Stimulated activated CD8-positive, alpha-beta memory T cell treated with anti-CD3 and anti-CD28 coated beads, Interleukin-4, amount 100 ng/mL, for 4 hours (primary cell): ENCODE measurements at places on chromosomes 13 and 19.

- no peak for DNase-seq
Measured at GRCh38 chr13:48539550-48539949, 6.7 kb upstream of the RCBTB2 start.

GRCh38 chr13:97548138-97548537, 114.2 kb downstream of the RAP2A start:
- no peak for DNase-seq

GRCh38 chr13:36126491-36126890, 4.7 kb downstream of the DCLK1 start:
- no peak for DNase-seq

DNA sequence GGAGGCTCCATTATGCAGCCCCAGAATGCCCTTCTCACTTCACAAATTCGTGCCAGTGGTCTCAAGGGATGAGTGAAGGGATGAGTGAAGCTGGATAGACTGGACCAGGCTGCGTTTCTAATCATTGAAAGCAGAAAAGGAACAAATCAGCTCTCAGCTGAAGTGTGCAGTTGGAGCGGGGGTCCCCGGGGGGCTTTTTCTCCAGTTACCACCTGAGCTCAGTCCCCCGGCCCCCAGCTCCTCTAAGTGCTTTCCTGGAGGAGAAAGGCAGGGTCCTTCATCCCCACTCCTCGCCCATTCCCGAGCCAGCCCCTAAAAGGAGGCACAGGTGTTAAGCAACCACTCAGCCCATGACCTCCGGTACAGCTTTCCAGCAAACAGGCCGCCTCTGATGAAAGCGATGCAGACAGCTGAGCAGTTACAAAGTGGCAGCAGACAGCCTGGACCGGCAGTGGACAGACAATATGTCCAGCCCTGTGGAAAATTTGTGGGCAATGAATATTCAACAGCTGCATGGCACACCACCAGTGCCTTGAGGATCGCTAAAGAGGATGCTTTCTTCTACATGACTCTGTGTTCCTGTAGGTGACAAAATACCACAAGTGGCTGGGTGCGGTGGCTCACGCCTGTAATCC, 110.7 kb upstream of the UBL3 start:
- DNase-seq, result no peak

DNA sequence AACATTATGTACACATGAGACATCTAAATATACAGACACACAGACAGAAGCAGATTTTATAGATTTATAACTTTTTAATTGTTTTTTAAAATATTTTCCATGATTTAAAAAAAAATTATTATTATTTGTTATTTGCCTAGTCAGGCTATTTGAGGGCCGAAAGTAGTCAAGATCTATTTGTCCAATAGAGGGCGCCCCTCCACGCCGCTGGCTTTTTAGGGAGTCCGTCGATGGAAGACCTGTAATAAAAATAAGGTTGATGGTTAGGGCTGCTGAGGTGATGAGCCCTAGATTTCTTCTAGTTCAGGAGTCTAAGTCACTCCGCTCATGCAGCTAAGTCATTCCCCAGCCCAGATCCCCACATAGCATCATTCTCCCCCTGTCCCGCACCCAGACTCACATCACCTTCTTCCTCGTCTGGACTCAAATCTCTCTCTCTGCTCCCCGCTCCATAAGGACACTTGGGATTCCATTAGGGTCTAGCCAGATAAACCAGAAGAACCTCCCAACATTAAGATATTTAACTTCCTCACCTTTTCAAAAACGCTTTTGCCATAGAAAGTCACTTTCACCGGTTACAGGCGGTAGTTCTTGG, 33.9 kb upstream of the CEACAM21 start:
- peak; percentile 65 for DNase-seq

DNA sequence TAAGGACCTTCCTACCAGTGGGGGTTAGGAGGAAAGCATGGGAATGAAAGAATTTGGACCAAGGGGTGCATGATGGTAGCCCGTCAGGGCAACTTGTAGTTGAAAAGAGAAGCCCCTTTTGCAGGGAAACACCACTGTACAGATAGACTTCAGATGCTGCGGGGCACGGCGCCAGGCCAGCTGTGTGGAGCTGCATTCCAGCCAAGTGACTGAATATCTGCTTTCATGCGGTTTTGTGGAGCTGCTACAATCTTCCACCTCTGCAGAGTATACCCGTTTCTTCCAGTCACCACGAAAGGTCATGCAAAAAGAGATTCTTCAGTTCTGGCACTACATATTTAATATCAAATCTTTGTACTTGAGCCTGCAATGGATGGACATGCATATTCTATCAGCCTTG, 104.7 kb downstream of the RGCC start:
- no peak for DNase-seq

DNA sequence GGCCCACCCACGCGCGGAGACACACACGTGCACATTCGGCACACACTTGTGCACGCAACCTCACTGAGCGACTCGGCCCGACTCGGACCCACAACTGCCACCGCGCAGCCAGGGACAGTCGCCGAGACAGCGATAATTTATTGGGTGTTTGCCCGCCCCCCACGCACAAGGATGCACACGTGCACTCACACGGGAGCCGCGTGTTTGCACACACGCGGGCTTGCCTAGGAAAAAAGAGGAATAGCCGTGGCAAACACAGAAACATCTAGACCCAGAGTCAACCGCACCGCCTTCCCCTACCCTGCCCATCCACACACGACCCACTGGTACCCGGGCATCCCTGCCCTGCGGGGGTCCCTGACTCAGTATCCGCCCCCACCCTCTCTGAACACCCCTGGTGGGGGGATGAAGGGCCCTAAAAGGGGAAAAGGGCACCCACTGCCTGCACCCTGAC, 1.1 kb upstream of the SSBP4 start:
- no peak for DNase-seq

GRCh38 chr13:37686501-37686900, 87.9 kb upstream of the POSTN start:
- DNase-seq, result no peak

- DNase-seq, result no peak
Measured at GRCh38 chr19:37975596-37976515, 68.8 kb downstream of the SIPA1L3 start.

DNA sequence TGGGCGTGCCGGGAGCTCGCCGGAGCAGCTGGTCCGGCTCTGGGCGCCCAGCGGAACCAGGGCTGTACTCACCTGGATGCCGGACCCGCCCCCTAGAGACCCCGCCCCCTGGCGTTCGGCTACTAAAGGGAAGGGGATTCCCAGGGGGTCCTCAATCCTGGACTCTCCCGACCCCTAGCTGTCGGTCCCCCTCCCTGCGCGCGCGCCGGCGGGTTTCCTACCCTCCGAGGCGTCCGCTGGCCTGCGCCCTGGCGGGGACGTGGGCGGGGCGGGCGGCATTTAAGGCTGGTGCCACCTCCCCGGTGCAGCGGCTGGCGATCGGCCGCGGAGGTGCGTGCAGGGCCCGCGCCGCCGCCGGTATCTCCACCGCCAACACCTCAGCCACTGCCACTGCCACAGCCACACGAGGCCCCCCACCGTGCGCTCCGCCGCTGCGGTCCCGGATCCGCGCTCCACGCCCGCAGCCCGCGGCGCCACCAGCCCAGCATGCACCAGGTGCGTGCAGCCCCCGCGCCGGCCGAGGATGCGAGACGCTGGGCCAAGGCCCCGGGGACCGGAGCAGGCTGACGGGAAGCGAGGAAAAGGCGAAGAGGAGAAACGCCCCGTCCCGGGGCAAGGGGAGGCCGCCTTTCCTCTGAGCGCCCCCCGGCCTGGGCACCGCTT, at the start of gene ATP12A:
TSS of gene ATP12A (plus strand) at position 151 of the 663 bp plus-strand sequence. CDS start at position 487, 336 bp downstream.
- no peak for DNase-seq

DNA sequence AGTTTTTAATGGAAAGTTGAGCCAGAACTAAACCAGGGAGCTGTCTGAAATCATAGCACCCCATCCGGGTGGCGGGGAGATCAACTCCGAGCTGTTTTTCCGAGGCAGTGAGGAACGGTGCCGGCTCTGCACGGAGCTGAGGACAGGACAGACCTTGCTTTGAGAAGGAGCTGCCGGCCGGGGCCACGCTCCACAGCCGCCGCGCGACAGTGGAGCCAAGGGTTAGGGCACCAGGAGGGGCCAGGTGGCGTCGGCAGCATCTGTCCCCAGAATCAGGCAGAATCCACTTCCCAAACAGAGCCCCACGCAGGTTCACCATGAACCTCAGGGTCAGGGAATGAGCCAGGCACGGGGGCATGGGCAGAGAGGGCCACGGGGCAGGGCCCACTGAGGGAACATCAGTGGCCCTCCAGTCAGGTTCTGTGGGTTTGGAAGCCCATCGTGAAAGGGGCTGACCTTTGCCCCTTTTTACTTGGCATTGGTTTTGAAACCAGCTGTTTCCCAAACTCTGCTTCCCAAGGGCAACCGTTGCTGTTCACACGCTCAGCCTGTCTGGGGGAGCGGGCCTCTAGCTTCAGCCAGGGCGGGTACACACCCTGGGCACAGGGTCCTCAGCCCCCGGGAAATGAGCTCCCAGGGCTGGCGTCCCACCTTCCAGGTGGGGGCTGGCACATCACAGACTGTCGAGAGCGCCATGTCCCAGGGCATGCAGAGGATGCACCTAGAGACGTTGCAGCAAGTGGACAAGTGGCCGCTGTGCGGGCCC, 18.1 kb downstream of the PEX11G start:
- DNase-seq, result no peak

- DNase-seq, result no peak
Measured at GRCh38 chr19:36093146-36093662, 17.7 kb upstream of the OVOL3 start.

DNA sequence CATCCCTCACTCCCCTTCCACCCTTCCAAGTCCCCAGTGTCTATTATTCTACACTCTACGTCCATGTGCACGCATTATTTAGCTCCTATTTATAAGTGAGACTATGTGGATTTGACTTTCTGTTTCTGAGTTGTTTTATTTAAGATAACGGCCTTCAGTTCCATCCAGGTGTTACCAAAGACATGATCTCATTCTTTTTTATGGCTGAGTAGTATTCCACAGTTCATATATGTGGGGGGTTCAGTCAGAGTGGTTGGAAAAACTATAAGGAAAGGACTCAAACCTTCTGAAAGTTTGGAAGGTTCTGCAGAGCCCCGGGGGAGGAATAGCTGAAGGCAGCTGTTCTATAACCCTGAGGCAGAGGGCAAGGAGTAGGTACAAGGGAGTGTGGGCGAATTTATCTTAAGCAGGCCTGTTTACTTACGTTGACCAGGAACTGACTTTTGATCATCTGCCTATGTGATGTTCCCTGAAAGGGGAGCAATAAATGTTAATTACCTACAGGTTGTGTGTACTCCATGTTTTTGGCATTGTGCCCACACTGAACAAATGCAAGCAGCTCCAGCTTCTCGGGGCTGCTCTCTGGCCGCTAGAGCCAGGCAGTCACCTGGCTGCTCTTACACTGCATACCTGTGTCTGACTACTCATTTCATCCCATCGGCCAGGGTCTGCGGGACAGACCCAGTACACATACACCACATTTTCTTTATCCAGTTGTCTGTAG, 13.5 kb upstream of the ADGRE1 start:
- no peak for DNase-seq

DNA sequence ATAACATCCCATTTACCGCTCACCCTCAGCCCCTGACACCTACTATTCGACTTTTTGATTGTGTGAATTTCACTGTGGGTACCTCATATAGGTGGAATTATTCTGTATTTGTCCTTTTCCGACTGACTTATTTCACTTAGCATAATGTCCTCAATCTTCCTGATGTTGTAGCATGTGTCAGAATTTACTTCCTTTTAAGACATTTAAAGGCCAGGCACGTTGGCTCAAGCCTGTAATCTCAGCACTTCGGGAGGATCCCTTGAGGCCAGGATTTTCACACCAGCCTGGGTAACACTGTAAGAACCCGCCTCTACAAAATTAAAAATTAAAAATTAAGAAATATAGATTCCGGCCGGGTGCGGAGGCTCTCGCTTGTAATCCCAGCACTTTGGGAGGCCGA, 13.0 kb downstream of the ZNF490 start:
- no peak for DNase-seq

DNA sequence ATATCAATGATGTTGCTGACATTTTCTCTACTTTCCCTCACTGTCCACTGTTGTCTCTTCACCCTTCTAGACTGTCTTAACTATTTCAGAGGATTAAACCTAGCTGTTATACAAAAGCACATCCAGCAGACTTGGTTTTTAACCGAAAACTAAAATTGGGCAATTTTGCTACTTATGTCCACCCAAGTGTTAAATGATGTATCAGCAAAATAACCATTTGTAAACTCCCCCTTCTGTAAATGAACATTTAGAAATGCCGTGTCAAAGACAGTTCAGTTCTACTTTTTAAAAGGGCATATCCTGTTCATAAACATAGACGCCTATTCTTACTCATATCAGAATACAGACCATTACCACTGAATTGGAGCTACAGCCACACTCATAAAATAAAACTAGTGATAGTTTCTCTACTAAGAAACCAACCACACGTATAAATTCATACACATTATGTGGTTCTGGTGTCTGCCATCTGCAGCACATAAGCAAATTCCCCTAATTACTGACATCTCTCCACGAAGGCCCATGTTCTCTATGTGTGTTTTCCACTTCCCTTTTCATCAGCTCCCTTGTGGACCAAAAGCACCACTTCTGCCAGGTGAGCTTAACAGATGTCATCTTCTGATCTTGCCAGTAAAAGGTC, 1091.8 kb downstream of the PCDH9 start:
- no peak for DNase-seq

GRCh38 chr13:27374650-27375049, 49.8 kb upstream of the GTF3A start:
- DNase-seq, result no peak

- no peak for DNase-seq
Measured at GRCh38 chr13:23868521-23868920, 20.7 kb downstream of the MIPEP start.

DNA sequence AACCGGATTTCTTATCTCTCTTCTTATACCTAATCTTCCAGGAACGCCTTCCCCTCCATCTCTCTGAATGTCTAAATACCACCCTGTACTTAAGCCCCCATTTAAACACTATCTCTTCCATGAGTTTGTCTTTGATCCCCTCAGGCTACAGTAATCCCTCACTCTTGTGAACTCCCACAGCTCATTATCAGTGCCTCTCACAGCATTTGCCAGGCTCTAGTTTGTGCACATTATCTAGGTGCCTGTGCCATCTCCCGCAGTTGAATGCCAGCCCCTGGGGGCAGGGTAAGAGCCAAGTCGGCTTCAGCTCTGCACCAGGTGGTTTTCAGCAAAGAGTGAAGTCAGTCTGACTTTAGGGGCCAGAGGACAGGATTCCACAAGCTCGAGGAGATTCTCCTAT, 71.4 kb downstream of the FREM2 start:
- no peak for DNase-seq

GRCh38 chr19:19943848-19944582, 43.3 kb downstream of the ZNF93 start:
- no peak for DNase-seq

- DNase-seq, result no peak
Measured at GRCh38 chr13:23433171-23434153, at the start of gene SACS. SACS (minus strand) TSS chr13:23433702; CDS start chr13:23411239, 22,463 bp downstream.
